ENCODE measurements at places on chromosomes 2 and 18.
A peak's percentile ranks its signal among the peaks of the same experiment; 100 is the strongest.

GRCh38 chr2:162261032-162261945 lies 18.0 kb upstream of the FAP start:
- peak; percentile 78 for DNase-seq

DNA sequence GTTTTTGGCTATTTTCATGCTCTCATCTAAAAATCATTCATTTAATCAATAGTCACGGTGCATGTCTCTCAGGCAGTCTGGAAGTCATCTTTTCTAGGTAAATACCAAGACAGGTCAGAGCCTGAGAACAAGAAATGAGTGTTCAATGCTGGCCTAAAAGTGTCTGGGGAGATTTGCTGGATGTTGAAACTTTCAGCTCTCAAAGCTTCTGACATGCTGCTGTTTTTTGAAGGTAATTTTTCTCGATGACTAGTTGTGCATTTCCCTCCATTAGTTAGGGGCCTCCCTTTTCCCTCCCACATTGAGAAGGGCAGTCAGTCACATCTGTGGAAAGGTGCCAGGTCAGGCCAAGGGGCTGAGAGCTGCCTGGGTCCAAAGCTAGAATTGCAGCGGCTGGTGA lies 115.6 kb downstream of the LPIN1 start:
- DNase-seq = no peak

- DNase-seq = no peak
Observed at GRCh38 chr18:64037812-64038414, 68.0 kb downstream of the SERPINB8 start.

- peak; percentile 67 for DNase-seq
Observed at GRCh38 chr2:9473308-9473984, 905 bp upstream of the IAH1 start.

DNA sequence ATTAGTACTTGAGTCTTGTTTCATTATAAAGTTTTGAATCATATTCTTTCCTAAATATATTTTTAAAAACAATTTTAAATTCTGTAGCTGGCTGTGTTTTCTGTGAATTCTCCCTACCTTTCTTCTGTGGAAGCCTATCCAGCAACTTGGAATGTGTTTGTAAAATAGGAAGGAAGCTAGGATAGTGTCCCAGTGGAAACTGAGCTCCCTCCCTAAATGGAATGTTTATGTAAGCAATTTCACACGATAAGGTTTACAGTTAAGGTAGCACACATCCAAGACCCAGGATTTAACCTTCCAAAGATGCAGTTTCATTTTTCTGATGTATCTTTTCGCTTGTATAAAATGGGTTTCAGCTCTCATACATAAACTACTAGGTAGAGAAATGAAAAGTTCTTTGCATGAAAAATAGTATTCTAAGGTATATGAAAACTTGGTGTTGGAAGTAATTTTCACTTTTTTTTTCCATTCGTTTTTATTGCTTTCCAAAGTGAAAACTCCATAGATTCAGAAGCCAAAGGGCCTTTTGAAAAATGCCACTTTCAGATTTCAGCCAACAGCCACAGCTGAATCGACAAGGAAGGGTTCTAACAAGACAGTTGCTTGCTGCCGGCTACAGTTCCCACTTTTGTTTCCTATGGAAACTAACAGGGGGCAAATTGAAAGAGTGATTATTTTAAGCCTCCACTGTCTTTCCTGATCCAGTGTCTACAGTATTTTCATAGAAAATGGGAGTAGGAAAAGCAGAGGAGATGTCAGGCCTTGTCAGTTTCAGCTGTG lies 405.1 kb upstream of the POU3F3 start:
- no peak for DNase-seq

DNA sequence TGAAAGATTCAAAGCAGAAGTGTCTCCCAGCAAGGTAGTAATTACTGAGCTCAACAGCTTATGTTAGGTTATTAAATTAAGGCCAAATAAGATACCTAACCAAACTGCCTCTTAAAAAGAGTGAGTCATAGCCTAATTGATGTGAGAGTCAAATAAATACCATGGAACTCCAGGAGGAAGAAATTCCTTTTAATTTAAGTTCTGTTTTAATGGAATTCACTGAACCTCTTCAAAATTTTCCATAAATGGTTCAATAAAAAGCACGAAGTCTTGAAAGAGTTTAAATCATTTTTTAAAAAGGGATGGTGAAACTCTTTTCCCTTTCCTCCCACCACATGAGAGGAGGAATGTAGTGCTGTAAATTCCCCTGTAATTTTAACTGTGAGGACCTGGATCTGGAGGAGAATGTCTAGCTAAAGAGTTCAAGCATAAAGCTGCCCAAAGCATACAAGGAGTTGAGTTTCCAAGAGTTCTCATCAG lies 180.8 kb upstream of the MMADHC start:
- no peak for DNase-seq

DNA sequence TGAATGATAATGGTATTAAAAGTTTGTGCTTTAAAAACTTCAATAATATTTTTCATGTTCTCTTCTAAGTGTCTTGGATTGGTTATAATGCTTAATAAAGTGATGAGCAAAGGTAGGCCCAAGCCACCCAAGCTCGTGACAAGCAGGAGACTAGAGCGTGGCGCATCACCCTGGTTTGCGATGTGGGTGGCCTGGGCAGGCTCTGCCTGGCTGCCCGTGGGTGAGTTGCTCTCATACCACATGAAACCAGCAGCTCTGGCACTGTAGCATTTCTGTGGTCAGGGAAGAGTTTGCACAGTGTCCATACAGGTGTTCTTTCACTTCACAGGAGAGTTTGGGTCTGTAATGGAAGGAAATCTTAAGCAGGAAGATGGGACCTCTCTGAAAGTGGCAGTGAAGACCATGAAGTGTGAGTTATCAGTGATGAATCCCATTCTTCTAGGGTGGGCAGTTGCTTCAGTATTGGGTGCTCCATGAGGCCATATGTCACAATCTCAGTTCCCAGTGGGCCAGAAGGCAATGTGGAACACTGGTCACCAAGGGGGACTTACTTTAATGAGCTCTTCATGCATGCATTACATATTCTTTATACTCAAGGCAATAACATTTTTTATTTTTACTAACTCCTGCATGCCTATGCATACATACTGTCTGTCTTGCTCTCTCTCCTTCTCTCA lies 51.4 kb upstream of the TMEM87B start:
- DNase-seq = no peak

- DNase-seq = no peak
Observed at GRCh38 chr2:101187131-101187530, 35.9 kb upstream of the TBC1D8 start.

- DNase-seq = no peak
Observed at GRCh38 chr18:6254456-6254855, 160.3 kb downstream of the L3MBTL4 start.

DNA sequence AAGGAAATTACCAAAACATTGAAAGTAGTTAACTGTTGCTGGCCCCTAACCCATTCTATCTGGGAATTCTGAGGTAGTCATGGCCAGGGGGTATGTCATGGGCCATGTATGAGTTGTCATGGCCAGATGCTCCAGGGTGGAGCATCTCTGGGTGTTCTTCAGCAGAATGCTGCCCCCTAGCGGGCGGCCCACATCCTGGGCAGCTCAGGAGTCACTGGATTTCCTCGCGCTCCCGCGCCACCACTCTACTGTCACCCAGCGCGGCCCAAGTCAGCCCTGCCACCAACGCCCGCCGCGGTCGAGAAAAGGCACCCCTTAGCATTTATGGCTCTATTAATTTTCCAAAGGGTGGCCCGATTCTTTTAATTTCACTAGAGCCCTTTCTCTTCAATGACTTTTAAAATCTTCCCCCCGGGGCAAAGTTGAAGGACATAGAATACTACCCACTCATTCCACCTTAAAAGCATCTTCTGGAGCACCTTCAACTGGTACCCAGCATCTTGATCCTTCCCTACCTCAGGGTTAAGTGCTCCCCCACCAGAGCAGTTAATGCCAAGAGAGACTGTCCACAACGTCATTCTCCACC lies 41.6 kb downstream of the PKDCC start:
- peak; percentile 86 for DNase-seq

DNA sequence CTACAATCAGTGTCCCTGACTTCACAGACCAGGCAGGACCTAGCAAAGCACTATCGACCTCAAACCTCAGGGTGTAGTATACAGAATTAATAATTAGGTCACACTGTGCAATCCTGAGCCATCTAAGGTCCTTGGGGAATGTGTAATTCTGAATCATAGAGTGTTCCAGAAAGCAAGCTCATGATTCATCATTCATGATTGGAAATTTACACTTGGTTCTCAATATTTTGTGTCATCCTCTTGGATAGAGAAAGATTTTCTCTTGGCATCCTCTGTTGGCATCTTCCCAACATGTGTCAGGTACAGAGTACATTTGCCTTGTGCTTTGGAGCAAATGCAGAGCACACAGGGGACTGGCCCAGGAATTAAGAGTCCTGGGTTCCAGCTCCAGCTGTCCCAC lies 245.0 kb upstream of the NT5C1B start:
- no peak for DNase-seq

DNA sequence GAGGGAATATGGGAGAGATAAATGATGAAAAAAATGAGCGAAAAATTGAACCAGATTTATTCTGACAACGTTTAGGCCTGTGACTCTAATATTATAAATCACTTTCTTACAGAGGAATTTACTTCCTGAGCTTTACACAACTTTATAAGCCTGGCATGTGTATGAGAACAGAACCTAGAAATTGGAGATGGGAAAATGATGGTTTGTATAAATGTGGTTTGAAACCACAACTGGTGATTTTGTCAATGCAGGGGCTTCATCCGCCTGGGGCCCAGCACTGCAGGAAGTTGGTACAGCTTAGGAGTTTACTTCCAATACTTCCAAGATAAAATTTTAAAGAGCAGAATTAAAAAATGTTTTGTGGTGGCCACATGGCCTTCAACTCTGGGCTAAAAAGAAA lies 82.3 kb downstream of the VAPA start:
- no peak for DNase-seq

- DNase-seq = no peak
Observed at GRCh38 chr2:45585267-45585861, 25.7 kb downstream of the SRBD1 start.

GRCh38 chr2:161321944-161322648 lies 13.9 kb downstream of the PSMD14 start:
- DNase-seq = no peak

- DNase-seq = no peak
Observed at GRCh38 chr2:204722691-204723090, 177.4 kb downstream of the PARD3B start.

- no peak for DNase-seq
Observed at GRCh38 chr18:21242780-21243401, 859 bp downstream of the GREB1L start.

DNA sequence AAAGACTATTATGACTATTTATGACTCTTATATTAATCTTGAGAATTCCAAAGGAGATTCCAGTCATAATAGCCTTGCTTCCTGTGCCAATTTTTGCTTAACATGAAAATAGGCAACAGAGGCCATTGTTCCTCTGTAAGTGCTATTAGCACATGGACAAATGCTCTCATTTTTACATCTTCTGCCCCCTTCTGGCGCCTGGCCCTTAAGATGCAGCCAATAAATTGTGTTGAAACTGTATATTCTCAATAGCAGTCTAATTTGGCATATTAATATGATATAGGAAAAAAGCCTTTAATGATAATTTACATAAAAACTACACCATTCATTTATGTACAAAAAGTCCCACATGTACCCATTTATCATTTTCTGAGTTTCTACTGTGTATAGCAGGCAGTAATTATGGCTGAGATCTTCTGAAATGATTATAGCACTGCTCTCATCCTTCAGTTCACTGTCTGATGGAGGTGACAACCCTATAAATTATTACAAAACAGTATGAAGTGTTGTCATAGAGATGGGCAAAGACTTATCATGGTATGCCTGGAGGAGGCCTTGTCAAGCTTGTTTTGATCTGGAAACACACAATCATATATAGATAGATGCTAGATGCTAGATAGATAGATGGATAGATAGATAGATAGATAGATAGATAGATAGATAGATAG lies 613.3 kb downstream of the TSN start:
- DNase-seq = no peak
